NCI-H1417 (cell line): ENCODE measurements at places on chromosomes 2 and 18.
A peak's percentile ranks its signal among the peaks of the same experiment; 100 is the strongest.

- no peak for DNase-seq
Observed at GRCh38 chr2:58578276-58578675, 337.2 kb upstream of the FANCL start.

DNA sequence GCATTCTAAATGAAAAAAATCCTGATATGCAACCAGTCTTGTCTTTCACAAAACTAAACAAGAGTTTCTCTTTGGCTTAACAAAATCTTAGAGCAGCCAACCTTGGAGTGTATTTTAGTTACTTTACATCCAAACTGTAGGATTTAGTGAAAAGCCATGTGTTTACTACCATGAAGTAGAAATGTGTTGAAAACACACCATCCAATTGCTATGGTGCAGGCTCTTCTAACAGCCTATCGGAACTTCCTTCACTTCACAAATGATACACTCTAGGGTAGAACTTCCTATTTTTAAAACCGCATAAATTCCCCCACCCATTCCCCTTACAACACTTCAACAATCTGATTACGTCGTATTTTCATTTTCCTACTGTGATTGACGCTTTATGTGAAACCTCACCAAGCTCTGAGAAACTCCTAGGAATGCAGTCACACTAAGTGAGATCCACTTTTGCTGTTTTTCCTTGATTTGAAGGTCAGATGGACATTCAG, 74.4 kb upstream of the MAP4K4 start:
- DNase-seq = no peak

GRCh38 chr2:14678761-14679160, 46.2 kb downstream of the LRATD1 start:
- DNase-seq = no peak

DNA sequence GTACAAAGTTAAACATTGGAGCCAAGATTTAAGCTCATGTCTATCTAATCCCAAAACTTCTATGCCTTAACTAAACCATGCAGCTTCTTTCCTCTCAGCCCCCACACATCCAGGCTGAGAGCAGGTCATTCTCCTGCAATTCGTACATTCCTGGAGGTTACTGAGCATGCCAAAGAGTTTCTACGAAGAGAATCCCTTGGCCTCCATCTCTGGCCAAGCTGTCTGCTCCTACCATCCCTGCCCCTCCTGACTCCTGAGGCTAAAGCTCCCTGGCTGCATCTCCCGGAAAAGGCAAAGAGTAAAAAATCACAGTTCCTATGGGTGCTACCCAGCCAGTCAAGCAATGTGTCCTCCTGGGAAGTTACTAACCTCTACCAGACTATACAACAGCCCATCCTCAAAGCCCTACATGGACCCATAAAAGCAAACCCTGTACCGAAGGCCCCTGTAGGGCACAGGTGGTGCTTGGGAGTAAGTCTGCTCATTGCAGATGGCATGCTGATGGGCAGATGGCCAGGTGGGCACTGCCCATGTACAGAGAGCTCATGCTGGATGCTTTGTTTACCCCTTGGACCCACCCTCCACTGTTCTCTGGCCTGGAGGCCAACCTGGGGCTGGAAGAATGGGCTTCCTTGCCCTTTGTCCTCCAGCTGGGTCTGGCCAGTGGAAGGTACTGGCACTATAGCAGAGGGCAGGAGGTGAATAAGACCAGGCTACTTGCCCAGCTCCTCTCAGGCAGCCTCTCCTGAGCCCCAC, 99.5 kb downstream of the TTC32 start:
- DNase-seq = no peak

GRCh38 chr2:10495311-10495987, 47.3 kb upstream of the ODC1 start:
- DNase-seq = peak; percentile 9

DNA sequence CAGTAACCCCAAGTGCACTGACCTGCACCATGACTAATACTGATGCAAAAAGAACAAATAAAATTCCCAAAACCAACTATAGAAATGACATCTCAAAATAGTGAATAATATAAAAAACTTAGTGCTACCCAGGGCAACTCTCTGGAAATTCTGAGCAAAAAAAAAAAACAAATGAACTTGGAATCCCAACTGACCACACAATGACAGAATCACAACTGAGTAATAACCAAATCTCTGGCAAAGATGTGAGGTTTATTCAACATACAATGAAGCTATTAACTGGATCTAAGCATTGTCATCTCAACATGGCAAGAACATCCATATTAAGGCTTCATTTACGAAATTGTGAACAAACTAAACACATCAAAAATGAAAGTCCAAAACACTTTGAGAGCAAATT, 22.7 kb downstream of the EXOC6B start:
- DNase-seq = no peak

DNA sequence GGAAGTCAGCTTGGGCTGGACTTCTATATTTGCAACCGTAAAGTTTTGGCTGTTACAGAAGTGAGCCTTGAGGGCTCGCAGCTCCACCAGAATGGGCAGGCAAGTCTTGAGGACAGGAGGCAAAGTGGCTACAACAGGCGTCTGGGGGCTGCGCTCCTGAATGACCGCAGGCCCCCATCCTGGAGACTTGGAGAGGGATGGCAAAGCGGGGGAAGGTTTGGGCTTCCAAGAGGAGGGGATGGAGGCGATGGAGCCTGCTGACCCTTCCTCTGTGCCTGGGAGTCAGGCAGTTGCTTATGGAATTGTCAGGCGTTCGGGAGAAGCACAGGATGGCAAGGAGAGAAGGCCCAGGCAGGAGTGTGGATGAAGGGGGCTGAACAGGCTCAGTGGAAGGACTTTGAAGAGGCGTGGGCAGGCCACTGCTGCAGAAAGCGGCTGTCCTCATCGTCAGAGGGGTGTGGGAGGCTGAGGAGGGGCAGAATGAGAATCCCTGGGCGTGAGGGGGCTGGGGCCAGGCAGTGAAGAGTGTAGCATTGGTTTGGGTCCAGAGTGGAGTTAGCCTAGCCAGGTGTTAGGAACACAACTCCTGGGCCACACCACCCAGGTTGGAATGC, 72.3 kb downstream of the INHBB start:
- no peak for DNase-seq

GRCh38 chr18:79275992-79276391, 119.7 kb upstream of the NFATC1 start:
- DNase-seq = no peak

DNA sequence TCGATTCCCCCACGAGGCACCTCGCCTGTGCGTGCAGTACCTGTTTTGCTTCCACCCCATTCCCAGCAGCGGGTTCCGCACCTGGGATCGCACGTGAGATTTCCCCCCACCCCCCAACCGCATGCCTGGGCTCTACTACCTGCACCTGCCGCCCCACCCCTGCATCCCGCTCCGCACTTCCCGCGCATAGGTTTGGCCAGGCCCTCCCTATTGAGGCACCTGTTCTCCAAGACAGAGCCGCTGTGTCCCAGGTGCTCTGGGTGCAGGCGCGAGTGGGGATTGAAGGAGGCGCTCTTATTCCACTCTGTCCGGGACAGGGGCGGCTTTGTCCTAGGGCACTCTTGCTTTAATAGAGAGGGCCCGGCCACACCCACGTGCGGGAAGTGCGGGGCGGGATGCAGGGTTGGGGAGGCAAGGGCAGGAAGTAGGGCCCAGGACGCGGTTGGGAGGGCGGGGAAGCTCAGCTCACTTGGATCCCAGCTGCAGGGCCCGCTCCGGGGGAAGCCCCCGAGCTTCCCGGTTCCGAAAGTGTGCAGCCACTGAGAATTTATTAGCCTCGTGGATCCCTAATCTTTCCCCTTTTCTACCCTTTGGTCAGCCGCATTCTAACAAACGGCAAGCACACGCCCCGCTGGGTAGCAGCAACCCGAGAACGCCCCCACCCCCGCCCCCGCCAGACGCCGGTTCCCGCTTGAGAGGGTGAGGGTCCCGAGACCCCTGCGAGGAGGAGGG, 670 bp upstream of the MOCOS start:
- no peak for DNase-seq

- peak; percentile 71 for DNase-seq
Observed at GRCh38 chr18:54222922-54223567, 1.4 kb downstream of the MBD2 start.

- DNase-seq = no peak
Observed at GRCh38 chr2:43265421-43265820, 39.0 kb upstream of the ZFP36L2 start.

GRCh38 chr2:100744589-100744988, 75.3 kb upstream of the NPAS2 start:
- no peak for DNase-seq

DNA sequence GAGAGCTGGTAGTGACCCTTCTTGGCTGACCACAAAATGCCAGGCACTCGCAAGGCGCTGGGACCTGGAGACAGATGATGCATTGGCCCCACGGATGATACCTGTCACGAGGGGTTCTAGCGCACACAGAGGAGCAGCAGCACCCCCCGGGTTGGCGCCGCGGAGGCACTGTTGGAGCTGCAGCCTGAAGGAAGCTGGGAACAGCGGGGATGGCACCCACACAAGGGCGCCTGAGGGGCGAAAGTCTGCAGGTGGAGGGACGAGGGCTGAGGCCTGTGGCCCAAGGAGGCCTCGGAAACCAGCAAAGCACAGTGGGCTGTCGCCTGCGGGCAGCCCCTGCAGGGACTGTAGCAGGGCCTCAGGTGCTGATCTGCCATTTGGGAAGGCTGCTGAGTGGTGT, 33.6 kb downstream of the FAM228A start:
- no peak for DNase-seq

- no peak for DNase-seq
Observed at GRCh38 chr2:162926501-162926900, 87.9 kb upstream of the KCNH7 start.

GRCh38 chr2:109129356-109129920, 433 bp downstream of the SH3RF3 start:
- DNase-seq = peak; percentile 62

DNA sequence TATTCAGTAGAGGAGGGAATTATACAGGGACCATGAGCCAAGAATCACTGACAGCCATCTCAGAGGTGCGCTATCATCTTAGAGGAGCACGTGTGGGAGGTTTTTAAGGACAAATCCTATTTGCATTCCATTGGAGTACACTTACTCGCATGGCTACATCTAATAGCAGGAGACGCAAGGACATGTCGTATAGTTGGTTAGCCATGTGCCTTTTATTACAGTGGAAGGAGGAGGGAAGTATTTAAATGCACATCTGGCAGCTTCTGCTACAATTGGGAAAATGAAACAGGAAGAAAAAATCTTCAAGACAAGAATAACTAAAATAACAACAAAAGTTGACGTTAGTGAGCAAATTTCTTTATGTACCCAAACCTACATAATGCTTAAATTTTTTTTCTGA, 86.5 kb upstream of the UGP2 start:
- no peak for DNase-seq

- no peak for DNase-seq
Observed at GRCh38 chr2:236568922-236569572, 578 bp upstream of the ACKR3 start.

GRCh38 chr2:185771396-185771795, 32.8 kb downstream of the FSIP2 start:
- DNase-seq = no peak

DNA sequence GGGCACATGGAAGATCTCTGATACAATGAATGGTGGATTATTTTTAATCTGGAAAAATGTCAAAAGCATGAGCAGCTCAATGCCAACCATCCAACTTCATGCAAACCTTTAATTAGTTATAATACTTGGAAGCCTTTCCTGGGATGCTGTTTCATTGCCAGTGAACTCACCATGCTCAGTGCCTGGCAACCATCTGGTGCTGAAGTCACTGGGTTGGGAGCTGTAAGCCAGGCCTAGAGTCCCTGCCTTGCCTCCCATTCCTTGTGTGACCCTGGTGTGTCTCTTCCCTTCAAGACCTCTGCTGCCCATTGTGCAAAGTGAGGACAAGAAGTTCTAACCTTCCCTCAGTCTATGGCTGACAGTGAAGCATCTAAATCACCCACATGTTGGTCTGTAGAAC, 458.7 kb downstream of the RNF144A start:
- DNase-seq = no peak

DNA sequence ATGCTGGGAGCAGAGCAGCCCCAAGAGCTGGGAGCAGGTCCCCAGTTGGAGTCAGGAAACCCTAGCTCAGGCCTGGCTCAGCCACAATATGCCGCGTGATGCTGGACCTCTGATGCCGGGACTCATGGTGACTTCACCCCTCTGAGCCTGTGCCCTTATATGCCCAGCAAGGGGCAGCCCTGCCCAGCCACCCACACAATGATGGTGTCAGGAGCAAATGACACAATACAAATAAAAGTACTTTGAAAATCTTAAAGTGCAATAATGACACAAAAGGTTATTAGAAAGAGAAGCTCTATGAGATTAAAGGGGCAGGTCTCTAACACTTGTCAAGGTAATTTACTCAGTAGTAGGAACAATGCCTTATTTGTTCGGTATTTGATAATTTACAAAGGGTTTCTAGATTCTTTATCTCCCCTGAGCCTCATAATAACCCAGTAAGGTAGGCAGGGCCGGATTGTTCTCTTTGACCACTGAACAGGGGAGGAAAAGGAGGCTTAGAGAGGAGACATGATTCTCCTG, 18.3 kb upstream of the KIF3C start:
- DNase-seq = no peak

DNA sequence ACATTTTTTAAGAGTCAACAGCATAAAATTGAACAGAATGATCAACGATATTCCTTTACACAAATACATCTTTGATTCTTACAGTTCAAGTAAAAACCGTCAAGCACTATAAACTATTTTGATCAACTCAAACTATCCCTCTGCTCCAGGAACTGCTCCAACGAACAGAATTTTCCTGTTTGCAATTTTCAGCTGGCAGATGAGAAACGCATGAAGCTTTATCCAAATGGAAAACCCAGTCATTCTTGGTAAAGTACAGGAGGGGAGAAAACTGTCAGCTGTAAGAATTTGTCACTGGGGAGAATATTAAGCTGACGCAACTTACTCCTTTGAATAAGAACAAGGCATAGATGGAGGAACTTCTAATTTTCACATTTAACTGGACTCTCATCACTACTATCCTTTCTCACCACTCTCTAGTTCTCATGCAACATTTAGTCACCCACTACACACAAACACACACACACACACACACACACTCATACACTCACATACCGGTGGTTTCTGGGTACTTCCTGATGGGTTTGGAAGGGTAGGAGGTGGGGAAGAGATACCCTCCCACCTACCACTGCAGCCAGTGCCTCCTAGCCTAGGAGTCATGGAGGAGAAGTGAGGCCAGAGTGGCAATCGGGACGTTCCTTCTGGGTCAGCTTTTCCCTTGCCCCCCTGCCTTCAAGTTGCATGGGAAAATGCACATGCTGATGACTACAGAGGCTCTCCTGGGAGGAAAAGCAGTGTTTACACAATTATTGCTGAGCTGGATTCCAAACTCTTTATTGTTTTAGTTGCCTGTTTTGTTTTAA, 54.0 kb upstream of the SPATS2L start:
- DNase-seq = no peak

- DNase-seq = no peak
Observed at GRCh38 chr2:73018188-73018825, 53.2 kb downstream of the SFXN5 start.

- no peak for DNase-seq
Observed at GRCh38 chr2:33529771-33530481, 53.5 kb downstream of the RASGRP3 start.
